ENCODE measurements at places on chromosomes 1 and 21.

GRCh38 chr21:37711836-37712568, 204.3 kb downstream of the KCNJ6 start:
- no peaks in the 10 kb centered on the region for H3K4me1 ChIP-seq
- H3K27me3 ChIP-seq, result peaks cover 10% of the 10 kb centered on the region
- no peak overlapping the region for H3K4me3 ChIP-seq
- H3K36me3 ChIP-seq, result no peaks in the 10 kb centered on the region

- H3K36me3 ChIP-seq, result no peaks in the 10 kb centered on the region
- H3K27me3 ChIP-seq, result no peaks in the 10 kb centered on the region
- no peak overlapping the region for H3K4me3 ChIP-seq
Observed at GRCh38 chr1:72557446-72558049, 275.2 kb upstream of the NEGR1 start.

DNA sequence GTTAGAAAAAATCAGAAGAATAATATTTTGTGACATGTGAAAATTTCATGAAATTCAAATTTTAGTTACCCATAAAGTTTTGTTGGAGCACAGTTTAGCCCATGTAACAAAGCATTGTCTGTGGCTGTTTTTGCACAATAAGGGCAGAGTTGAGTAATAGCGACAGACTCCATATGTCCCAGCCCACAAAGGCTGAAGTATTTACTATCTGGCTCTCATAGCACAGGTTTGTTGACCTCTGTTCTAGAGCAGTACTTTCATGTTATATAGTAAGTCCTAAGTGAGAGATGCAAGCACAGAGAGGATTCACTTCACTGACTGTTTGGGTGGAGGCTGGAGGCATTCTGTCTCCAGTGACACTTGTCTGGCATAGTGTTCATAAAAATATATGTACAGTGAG, 6.8 kb downstream of the LAMC1 start:
- no peak overlapping the region for H3K4me3 ChIP-seq
- no peak overlapping the region for H3K27ac ChIP-seq
- peaks cover 82% of the 10 kb centered on the region for H3K27me3 ChIP-seq
- peaks cover 11% of the 10 kb centered on the region for H3K4me1 ChIP-seq

- no peak overlapping the region for H3K4me3 ChIP-seq
- H3K36me3 ChIP-seq, result peaks cover 43% of the 10 kb centered on the region
- H3K27me3 ChIP-seq, result no peaks in the 10 kb centered on the region
- no peak for DNase-seq
- no peak overlapping the region for H3K27ac ChIP-seq
Observed at GRCh38 chr1:179310721-179311120, 17.1 kb downstream of the SOAT1 start.

GRCh38 chr21:44834951-44835646, 17.2 kb upstream of the SUMO3 start:
- H3K36me3 ChIP-seq, result no peaks in the 10 kb centered on the region
- no peak overlapping the region for H3K4me3 ChIP-seq
- H3K27me3 ChIP-seq, result peaks cover 15% of the 10 kb centered on the region
- no peak overlapping the region for H3K27ac ChIP-seq

- no peak for DNase-seq
- H3K36me3 ChIP-seq, result no peaks in the 10 kb centered on the region
- H3K4me3 ChIP-seq, result no peak overlapping the region
- H3K4me1 ChIP-seq, result no peaks in the 10 kb centered on the region
Observed at GRCh38 chr21:25331286-25331685, 276.0 kb downstream of the MRPL39 start.

GRCh38 chr1:166165661-166166328, 1.0 kb downstream of the FAM78B start:
- peaks cover 17% of the 10 kb centered on the region for H3K4me1 ChIP-seq
- H3K36me3 ChIP-seq, result peaks cover 2% of the 10 kb centered on the region
- peaks cover 68% of the 10 kb centered on the region for H3K27me3 ChIP-seq
- no peak overlapping the region for H3K27ac ChIP-seq
- peak overlapping the region; percentile 70 for H3K4me3 ChIP-seq

- H3K4me3 ChIP-seq, result no peak overlapping the region
- peaks cover 39% of the 10 kb centered on the region for H3K4me1 ChIP-seq
- no peaks in the 10 kb centered on the region for H3K27me3 ChIP-seq
- H3K36me3 ChIP-seq, result peaks cover 6% of the 10 kb centered on the region
- no peak overlapping the region for H3K27ac ChIP-seq
Observed at GRCh38 chr1:179144626-179145025, 62.8 kb downstream of the TOR3A start.

DNA sequence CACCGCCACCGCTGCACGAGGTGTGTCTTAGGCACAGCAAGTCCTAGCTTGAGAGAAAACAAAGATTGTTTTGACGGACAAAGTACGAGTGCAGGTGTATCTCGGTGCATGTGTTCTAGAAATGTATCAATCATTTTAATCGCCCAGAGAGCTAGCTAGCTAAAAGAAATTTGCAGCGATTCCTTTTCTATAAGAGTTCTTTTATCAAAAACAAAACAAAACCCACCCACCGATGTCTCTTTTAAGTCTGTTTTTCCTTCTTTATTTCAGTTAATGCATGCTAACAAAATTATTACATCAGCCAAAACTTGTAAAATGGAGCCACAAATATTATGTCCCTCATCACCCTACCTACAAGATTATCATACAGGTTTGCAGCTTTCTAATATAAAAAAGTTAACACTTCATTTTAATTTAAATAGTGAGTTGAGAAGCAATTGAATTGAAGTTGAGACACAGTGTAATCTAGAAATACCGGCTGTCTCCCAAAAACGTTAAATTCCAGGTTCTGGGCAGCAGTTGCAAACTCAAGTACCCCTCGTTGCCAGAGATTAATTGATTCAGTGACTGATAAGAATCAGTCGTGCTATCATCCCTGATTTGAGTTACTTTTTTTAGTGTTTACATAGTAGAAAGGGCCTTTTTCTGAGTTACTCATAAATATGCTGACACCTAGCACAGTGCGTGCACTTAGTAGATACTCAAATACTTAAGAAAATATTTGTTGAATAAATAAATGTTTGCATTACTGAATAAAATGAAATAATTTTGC, 1.5 kb upstream of the SYDE2 start:
- peaks cover 36% of the 10 kb centered on the region for H3K4me1 ChIP-seq
- peaks cover 26% of the 10 kb centered on the region for H3K27me3 ChIP-seq
- H3K36me3 ChIP-seq, result no peaks in the 10 kb centered on the region
- DNase-seq, result no peak

- H3K27me3 ChIP-seq, result no peaks in the 10 kb centered on the region
- H3K4me3 ChIP-seq, result no peak overlapping the region
- H3K36me3 ChIP-seq, result peaks cover 9% of the 10 kb centered on the region
- no peaks in the 10 kb centered on the region for H3K4me1 ChIP-seq
- H3K27ac ChIP-seq, result no peak overlapping the region
Observed at GRCh38 chr1:201138311-201138840, 11.4 kb upstream of the ASCL5 start.

GRCh38 chr1:24010650-24011049, 30.5 kb upstream of the SRSF10 start:
- no peak overlapping the region for H3K27ac ChIP-seq
- H3K4me3 ChIP-seq, result no peak overlapping the region
- no peak for DNase-seq
- H3K27me3 ChIP-seq, result peaks cover 62% of the 10 kb centered on the region
- no peaks in the 10 kb centered on the region for H3K4me1 ChIP-seq
- H3K36me3 ChIP-seq, result no peaks in the 10 kb centered on the region

DNA sequence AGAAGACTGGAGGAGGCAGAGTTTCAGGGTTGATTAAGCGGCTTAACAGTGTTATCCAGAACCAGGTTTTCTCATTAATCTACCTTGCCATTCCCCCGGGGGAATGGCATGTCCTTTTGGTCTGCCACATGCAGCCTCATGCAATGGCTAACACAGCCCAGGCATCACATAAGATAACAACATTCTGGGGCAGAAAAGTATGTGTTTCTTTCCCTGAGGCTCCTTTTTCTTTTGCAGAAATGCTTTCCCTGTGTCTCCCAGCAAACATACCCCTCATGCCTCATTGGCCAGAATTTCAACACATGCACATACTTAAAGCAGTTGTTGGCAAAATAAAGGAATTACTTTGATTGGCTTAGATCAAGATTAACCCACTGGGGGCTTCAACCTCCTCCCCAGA, 98.6 kb downstream of the OMA1 start:
- H3K36me3 ChIP-seq, result no peaks in the 10 kb centered on the region
- H3K27ac ChIP-seq, result no peak overlapping the region
- H3K4me1 ChIP-seq, result no peaks in the 10 kb centered on the region
- no peaks in the 10 kb centered on the region for H3K27me3 ChIP-seq

- H3K27me3 ChIP-seq, result no peaks in the 10 kb centered on the region
- peaks cover 11% of the 10 kb centered on the region for H3K4me1 ChIP-seq
- no peaks in the 10 kb centered on the region for H3K36me3 ChIP-seq
Observed at GRCh38 chr21:42586406-42586805, 67.0 kb upstream of the PDE9A start.

DNA sequence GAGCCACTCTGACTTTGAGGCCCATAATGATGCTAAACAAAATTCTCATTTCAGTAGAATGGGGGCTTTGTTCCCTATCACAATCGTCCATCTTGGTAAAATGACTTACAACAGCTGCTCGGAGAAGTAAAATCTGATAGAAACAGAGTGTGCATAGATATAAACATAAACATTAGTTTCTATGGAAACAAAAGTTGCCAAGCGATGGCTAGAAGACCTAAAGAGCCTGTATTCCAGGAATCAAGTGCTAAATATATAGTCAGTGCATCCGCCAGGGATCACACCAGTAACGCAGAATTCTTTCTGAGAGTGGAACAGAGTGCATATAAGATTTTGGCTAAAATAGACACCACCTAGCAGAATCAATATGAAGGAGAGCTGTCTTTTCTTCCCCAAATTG, 91.2 kb upstream of the KAZN start:
- no peak overlapping the region for H3K4me3 ChIP-seq
- no peaks in the 10 kb centered on the region for H3K27me3 ChIP-seq
- no peaks in the 10 kb centered on the region for H3K36me3 ChIP-seq
- no peaks in the 10 kb centered on the region for H3K4me1 ChIP-seq
- no peak overlapping the region for H3K27ac ChIP-seq
- DNase-seq, result no peak

DNA sequence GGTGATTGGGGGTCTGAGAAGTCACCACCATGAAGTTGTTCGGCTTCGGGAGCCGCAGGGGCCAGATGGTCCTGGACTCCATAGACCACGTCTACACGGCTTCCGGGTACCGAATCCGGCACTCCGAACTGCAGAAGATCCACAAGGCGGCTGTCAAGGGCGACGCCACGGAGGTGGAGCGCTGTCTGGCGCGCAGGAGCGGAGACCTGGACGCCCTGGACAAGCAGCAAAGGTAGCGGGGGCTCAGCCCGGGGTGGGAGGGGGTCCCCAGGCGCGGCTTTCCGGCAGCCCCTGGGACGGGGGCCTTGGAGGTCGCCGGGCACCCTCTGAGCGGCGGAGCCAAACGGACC, 146.5 kb downstream of the LIPI start:
- no peaks in the 10 kb centered on the region for H3K4me1 ChIP-seq
- H3K4me3 ChIP-seq, result no peak overlapping the region
- H3K27ac ChIP-seq, result no peak overlapping the region
- H3K27me3 ChIP-seq, result no peaks in the 10 kb centered on the region
- H3K36me3 ChIP-seq, result peaks cover 4% of the 10 kb centered on the region
- DNase-seq, result no peak

- H3K4me3 ChIP-seq, result no peak overlapping the region
- H3K27me3 ChIP-seq, result no peaks in the 10 kb centered on the region
- no peaks in the 10 kb centered on the region for H3K36me3 ChIP-seq
- DNase-seq, result no peak
Observed at GRCh38 chr1:233916706-233917105, 12.2 kb downstream of the SLC35F3 start.

DNA sequence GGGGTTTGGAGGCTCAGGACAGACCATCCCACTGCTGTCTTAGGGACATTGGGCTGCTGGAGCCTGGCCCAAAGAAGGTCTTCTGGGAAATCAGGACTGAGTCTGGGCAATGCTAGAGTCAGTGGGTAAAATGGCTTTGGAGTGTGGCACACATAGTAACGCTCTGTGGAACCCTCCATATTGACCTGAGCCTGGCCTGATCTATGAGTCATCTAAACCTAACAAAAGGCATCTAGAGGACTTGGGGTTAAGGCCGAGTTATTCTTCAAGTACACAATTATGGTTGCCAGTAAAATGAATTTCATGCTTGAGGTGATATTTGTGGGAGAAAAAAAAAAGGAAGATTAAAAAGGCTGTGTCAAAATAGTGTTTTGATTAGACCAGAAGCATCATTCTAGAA, 77.7 kb downstream of the ST6GALNAC5 start:
- H3K27ac ChIP-seq, result no peak overlapping the region
- peaks cover 3% of the 10 kb centered on the region for H3K27me3 ChIP-seq
- no peaks in the 10 kb centered on the region for H3K36me3 ChIP-seq
- no peak for DNase-seq
- H3K4me3 ChIP-seq, result no peak overlapping the region
- no peaks in the 10 kb centered on the region for H3K4me1 ChIP-seq

DNA sequence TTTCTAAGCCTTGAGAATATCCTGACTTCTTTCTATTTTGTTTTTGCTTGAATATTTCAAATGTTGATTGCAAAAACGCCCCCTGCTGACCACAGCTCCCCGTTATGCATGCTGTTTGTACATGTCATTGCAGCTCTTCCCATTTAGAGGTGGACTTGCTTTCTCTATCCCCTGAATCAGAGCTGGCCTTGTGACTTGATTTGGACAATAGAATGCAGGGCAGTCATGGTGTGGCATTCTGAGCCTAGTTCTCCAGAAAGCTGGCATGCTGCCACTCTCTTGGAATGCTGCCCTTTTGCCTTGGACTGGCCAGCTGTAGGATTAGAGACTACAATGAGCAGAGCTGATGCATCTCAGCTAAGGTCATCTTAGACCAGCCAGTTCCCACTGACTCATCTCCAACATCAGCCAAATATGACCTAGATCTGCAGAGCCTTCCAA, 1561.5 kb downstream of the MRPL39 start:
- H3K27me3 ChIP-seq, result no peaks in the 10 kb centered on the region
- H3K36me3 ChIP-seq, result no peaks in the 10 kb centered on the region
- DNase-seq, result peak; percentile 44
- H3K4me3 ChIP-seq, result no peak overlapping the region
